Stimulated activated naive B cell treated with anti-CD40 and anti-IgM and Interleukin-4, amounts not matched to agents 10 μg/mL and 1 μg/mL and 100 μg/mL, for 72 hours (primary cell): ENCODE measurements at places on chromosomes 4 and X.

- no peak for DNase-seq
Measured at GRCh38 chrX:6674734-6675133, 139.8 kb upstream of the VCX3A start.

- DNase-seq = no peak
Measured at GRCh38 chr4:43276321-43276720, 383.8 kb downstream of the GRXCR1 start.

DNA sequence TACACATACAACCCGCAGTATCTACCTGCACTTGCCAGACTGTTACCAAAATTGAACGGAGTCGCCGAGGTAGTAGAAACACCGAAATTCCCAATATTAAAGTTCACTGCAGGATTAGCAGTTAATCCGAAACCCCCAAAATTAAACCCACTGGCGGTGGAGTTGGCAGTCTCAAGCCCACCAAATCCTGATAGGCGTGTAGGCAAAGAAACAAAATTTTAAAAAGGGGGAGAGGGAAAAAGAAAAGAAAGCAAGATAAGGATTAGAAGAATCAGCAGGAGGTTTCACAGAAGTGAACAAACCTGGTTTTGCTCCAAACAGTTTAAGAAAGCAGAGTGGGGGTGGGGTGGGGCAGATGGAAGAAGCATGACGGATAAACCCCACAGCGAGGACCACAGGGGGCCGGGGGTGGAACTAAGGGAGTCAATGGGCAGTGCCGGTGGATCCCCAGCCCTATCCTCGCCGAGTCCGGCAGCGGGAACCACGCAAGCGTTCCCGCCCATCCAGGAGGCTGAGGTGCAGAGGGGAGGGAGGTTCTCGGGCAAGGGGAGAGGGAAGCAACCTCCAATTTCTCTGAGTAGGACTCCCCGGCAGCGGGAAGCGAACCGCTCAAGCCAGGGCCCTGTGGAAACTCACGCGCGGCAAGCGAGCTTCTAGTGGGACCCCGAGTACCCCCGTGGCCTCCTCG, 599 bp downstream of the NUP54 start:
- no peak for DNase-seq

- no peak for DNase-seq
Measured at GRCh38 chr4:129999156-129999555, 903.2 kb downstream of the C4orf33 start.

DNA sequence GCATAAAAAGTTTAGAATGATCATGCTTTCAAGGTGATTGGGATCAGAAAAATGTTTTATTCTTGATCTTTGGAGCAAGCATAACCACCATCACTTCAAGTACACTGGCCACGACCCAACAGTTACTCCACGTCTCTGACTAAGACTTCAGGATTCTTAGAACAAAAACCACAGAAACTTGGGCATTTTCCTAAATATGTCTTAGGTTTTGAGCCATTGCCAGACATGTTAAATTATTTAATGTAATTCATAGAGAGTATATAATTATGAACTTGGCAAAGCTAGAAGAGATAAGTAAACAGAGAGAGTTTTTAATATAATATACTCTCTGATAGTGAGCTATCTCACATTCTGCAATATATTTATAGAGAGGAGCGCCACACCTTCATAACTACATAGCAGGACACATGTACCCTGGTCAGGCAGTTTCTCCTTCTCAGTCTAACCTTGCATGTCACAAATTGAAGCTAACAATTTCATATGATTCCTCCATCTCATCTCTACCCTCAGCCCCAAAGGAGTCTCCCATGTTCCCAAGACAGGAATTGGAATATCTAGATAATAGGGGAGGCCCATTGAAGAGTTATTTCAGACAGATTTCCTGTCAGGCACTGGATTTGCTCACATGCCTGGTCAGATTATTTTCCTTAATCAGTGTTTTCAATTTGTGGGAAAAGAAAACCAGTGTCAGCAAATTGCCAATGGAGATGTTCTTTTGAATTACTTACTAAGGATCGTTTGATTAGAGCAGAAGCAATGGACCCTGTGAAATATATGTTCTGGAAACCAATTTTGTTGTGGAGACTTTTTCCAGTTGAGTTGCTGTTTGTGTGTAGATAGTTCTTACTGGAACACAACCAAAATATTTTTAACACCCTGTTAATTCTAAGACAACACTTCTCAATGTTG, 61.7 kb upstream of the GUCY1A1 start:
- no peak for DNase-seq

GRCh38 chrX:150334100-150334499, 29.0 kb upstream of the MAMLD1 start:
- no peak for DNase-seq
